Stimulated activated CD4-positive, alpha-beta T cell treated with anti-CD3 and anti-CD28 coated beads, TNF-alpha, amount 100 ng/mL, for 48 hours (primary cell): ENCODE measurements at places on chromosomes 2 and 18.
A peak's percentile ranks its signal among the peaks of the same experiment; 100 is the strongest.

GRCh38 chr18:51151568-51152511, 45.6 kb downstream of the MEX3C start:
- peak; percentile 43 for DNase-seq

DNA sequence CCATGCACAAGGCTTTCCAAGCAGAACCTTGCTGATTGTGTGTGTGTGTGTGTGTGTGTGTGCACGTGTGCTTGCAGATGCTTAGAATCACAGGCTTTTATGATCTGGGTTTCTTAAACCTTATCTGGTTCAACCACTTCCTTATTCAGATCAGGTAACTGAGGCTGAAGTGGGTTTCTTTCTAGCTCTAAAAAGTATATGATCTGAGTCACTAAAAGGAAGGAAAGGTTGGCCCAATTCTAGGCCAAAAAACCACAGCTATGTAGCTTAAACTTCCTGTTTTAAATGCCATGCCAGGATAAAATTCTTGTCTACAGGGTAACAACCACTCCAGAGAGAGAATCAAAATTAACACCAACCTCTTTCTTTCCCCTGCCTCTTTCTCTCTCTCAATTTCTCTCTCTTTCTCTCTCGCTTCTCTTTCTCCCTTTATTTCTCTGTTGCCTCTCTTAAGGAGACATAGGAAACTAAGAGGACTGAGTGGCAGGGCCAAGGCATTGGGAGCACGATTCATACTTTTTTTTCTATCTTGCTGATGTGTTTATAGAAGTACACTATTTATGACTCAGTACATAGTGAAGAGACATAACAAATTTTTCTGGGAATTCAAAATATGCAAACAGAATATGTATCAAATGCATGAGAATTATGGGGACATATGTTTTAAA, 140.3 kb downstream of the TRIB2 start:
- no peak for DNase-seq

DNA sequence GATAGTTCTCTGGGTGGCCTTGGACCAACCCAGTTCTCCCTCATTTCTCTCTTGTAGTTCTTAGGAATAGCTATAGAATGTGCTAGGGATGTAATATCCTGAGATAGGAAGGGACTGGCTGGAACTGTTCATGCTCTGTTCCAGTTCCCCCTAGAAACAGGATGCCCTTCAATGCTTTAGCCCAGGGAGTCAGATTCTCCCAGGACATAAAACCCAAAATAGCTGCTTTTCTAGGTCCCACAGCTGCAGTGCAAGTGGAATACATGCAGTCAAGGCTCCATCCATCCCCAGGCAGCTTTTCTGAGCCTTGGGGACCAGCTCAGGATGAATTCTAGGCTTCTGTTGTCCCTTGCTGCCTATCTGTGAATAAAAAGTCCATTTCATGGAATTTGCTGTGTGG, 257.3 kb upstream of the CTAGE1 start:
- DNase-seq = no peak

DNA sequence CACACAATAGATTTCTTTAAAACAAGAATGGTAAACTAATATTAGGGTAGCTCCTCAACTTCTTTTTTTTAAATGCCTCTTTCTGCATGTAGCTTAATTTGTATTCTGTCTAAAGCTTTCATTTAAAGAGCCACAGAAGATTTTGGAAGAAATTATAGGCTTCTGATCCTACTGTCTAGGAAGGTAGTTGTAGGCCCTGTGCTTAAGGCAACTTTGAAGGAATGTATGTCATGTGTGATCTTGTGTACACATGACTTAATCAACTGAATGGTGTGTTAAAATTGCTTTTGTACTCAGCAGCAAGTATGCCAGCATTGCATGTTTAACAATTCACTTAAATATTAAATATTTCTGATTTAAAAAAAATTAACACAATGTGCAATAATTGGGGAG, 51.5 kb upstream of the LYPD6 start:
- no peak for DNase-seq

- no peak for DNase-seq
Measured at GRCh38 chr2:219060821-219061791, at the start of gene IHH. TSS of gene IHH (minus strand) at chr2:219060921. CDS start at chr2:219060467, 454 bp downstream.

DNA sequence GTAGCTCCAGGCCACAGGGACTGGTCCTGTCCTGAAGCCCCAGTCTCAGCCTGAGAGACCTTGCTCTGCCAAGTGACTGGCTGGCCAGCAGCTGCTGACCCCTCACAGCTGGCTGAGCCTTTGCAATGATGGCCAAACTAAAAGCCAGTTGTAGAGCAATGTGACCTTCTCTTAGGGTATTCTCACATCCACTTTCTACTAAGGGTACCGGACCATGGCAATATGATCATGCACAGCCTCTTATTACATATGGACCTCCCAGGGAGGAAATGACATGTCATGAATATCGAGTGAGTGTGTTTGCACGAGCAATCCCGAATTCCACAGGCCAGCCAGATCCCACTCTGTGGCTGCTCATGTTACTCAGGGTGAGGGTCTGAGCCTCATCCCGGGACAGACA, 213.9 kb downstream of the VAPA start:
- no peak for DNase-seq

- no peak for DNase-seq
Measured at GRCh38 chr2:10984418-10985135, 72.8 kb downstream of the KCNF1 start.

DNA sequence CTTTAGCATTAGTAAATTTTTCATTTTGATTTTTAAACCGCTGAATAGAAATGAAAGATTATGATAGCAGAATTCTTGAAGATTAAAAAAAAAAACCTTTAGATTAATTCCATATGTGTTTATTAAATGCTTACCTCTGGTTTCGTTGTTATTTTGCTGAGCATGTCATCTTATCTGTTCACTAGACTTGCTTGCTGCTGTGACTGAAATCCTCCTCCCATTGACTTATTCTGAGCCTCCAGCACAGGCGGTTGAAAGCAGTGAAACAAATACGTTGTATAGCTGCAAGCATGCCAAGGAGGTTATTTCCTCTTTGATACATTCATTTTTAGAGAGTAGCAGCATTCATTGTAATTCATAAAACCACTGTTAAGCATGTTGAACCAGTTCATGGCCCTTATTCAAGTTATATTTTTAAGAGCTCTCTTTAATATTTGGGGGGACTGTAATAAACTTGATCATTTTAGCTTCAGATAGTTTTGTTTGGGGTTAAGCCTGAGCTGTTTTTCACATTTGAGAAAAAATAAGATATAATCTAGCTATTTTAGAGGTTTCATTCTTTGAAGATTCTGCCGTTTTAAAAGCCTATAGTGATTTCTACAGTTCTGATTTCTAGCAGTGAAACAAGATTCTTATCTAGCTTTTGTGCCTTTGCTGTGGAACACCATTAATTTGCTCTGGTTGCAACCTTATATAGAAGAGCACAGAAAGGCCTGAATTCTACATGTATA, at the start of gene HTR2B:
HTR2B (minus strand) TSS at position 205 of the 731 bp plus-strand sequence. CDS start 1,278 bp downstream, outside the sequence.
- peak; percentile 8 for DNase-seq
